ENCODE measurements at places on chromosomes 4 and X.

GRCh38 chrX:29143356-29143755, 556.1 kb downstream of the IL1RAPL1 start:
- no peak for DNase-seq
- H3K27ac ChIP-seq, result no peak overlapping the region
- H3K4me1 ChIP-seq, result no peaks in the 10 kb centered on the region

- H3K4me1 ChIP-seq, result no peaks in the 10 kb centered on the region
- DNase-seq, result no peak
- no peaks in the 10 kb centered on the region for H3K36me3 ChIP-seq
- no peaks in the 10 kb centered on the region for H3K27me3 ChIP-seq
- no peak overlapping the region for H3K27ac ChIP-seq
Measured at GRCh38 chr4:79673377-79673776, 265.3 kb upstream of the GK2 start.

DNA sequence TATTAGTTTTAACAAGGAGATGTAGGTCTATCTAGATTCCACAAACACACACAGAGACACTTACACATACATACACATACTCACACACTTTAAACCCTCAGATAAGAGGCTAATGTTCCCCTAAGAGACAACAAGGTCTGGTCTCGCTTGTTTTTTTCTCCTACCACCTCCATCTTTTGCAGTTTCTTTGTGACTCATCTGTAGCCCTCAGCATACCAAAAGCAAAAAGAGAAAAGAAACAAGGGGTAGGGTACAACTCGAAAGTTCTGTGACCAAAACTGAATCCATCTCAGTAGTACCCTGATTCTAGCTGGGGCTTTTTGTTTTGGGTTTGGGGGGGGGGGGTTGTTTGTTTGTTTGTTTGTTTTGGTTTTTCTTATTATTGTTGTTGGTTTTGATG, 12.2 kb upstream of the EXOSC9 start:
- no peaks in the 10 kb centered on the region for H3K36me3 ChIP-seq
- H3K4me1 ChIP-seq, result no peaks in the 10 kb centered on the region
- DNase-seq, result no peak
- no peaks in the 10 kb centered on the region for H3K27me3 ChIP-seq
- no peak overlapping the region for H3K4me3 ChIP-seq

DNA sequence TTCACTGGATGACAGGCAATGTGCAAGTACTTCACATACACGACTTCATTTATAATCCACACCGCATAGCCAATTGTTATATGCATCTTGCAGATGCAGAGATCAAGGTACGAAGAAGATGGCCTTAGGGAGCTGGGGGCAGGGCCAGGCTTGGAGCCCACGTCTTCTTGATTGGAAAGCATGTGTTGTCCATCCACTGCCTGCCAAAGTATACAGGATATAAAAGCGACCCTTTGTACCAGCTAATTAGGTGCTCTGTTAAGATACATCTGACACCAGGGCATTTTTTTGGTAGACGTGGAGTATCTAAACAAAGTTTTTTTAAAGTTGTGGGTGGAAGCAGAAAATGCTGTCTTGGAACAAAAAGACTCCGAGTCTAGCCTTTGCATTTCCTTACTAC, 1.4 kb downstream of the C4orf36 start:
- H3K4me3 ChIP-seq, result peak overlapping the region; percentile 73
- DNase-seq, result no peak
- peaks cover 8% of the 10 kb centered on the region for H3K36me3 ChIP-seq
- H3K27me3 ChIP-seq, result no peaks in the 10 kb centered on the region

- DNase-seq, result no peak
- H3K36me3 ChIP-seq, result no peaks in the 10 kb centered on the region
- no peak overlapping the region for H3K27ac ChIP-seq
- H3K4me1 ChIP-seq, result no peaks in the 10 kb centered on the region
- H3K4me3 ChIP-seq, result no peak overlapping the region
- no peaks in the 10 kb centered on the region for H3K27me3 ChIP-seq
Measured at GRCh38 chrX:72282302-72282701, 5.3 kb upstream of the RPS4X start.
